ENCODE measurements at places on chromosomes 5 and 9. TPM values are rescaled to one million over a fixed set of nuclear protein-coding genes. Genes with fewer than 3 reads are reported as not detected.

ZBED3 gene
- 13.2 TPM for polyA plus RNA-seq

PRDM9 gene
- polyA plus RNA-seq = not detected

TNFSF8 gene
- polyA plus RNA-seq = 2.2 TPM

AMBP gene
- polyA plus RNA-seq = 57.3 TPM

ELOVL7 gene
- polyA plus RNA-seq = 3.0 TPM

GPR150 gene
- 0.25 TPM for polyA plus RNA-seq

Measured in adipose tissue (tissue), 3 donors.